Left forelimb (tissue), 1 donor: ENCODE measurements at places on chromosomes 1 and 21.

GRCh38 chr1:30705698-30706097 lies 17.7 kb downstream of the MATN1 start:
- no peak for DNase-seq

GRCh38 chr1:223793716-223794115 lies 52.0 kb downstream of the TP53BP2 start:
- DNase-seq, result no peak

DNA sequence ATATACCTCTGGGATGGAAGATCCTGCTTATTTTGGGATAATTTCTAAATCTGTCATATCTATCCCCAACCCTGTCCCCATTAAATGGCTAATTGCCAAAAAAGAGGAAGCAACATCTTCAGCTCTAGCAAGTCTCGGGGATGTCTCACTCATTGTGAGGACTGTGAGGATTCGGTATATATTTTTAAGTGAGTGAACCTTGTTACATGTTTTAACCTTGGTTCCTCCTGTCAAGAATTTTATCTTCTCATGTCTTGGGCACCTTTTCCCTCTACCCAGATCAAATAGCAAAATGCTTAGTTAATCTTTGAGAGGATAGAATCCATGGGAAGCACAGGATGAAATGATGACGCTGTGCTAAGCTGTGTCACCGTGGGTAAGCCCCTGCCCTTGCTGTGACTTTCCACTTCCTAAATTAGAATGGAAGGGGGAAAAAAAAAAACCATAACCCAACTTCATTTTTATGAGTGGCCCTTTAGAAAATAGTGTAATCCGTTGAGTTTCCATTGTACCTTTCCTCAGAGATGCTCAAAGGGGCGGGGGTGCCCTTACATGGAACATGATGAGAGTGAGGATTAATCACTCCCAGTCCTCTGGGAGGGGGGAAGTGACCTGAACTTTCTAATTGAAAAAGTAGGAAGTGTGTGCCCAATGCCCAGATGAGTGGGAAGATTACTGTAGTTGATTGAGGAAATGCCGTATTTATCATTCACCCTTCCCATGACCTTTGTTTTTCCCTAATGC lies 7.6 kb downstream of the ATP1A1 start:
- DNase-seq, result no peak

DNA sequence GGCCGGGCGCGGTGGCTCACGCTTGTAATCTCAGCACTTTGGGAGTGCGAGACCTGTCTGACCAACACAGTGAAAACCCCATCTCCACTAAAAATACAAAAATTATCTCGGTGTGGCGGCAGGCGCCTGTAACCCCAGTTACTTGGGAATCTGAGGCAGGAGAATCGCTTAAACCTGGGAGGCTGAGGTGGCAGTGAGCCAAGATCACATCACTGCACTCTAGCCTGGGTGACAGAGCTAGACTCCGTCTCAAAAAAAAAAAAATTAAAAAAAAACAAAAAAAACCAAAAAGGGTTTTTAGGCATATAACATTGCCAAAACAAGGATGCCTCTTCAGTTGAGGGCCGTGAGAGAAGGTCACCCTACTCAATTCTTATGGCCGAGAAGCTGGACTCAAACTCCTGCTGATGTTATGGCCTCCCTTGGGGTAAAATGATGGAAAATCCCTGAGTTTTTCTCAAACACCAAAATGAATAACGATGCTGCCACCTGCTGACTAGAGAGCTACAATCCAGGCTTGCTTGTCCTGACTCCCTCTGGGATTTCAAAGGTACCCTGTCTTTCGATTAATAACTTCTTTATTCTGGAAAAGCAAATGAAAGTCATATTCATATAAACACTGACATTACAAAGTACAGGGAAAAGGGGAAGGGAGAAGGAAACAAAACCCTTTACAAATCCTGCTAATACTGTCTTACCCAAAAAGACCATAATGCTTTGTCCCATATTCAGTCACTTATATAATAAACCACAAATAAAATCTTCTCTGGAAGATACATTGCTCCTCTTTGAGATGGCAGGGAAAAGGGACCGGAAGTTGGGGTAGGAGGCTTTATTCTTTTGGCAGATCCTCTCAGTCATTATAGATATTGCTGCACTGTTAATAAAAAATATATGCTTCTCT lies 10.7 kb downstream of the RAB42 start:
- DNase-seq, result no peak

GRCh38 chr21:23218667-23219066 lies 2220.5 kb downstream of the NCAM2 start:
- DNase-seq, result no peak

DNA sequence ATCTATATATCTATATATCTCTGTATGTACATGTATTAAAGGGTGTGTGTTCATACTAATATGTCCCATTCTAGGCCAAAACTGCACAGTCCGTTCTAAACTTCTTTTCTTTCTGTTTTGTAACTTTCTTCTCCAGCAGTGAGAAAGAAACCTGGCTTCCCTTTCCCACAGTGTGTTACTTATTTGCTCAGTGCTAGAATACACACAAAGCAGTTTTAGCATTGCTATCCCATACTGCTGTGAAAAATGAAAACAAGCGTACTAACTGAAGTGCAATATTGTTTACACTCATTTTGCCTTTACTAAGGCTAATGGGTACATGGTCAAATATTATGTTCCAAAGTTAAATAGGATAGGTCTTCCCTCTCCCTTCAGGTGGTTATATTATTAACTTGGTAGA lies 163.9 kb downstream of the LEPR start:
- DNase-seq, result no peak

- no peak for DNase-seq
These were observed 580 bp upstream of the ATP5PO start for GRCh38 chr21:33916200-33916567.

DNA sequence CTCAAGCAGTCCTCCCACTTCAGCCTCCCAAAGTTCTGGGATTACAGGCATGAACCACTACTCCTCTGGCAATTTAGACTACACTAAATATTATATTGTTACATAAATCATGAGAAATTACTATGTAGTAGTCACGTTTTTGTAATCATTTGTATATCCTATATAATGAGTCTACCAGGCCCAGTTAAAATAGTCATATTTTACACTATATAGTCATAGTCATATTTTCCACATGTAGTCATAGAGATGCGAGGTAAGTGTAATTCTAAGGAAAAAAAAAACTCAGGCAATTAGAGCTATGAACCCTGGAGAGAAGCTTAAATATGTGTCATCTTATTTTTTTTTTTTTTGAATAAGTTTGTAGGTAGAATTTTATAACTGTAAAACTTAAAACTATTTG lies 90.0 kb downstream of the FNBP1L start:
- no peak for DNase-seq

GRCh38 chr1:25432749-25433388 lies 2.2 kb downstream of the MACO1 start:
- no peak for DNase-seq

DNA sequence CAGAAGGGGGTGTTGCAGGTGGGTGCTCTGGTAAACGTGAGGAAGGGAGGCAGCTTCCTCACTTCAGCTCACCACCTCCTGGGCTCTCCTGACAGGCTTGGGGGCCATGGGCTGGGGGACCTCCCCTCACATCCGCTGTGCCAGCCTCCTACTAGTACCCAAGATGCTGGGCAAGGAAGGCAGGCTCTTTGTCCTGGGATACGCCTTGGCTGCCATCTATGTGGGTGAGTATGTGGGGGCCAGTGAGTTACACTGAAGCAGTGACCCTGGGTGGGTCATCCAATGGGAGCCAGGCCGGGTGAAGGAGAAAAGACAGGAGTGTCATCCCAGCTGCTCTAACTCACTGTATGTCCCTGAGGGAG lies 5.7 kb downstream of the DCST1 start:
- DNase-seq, result no peak

DNA sequence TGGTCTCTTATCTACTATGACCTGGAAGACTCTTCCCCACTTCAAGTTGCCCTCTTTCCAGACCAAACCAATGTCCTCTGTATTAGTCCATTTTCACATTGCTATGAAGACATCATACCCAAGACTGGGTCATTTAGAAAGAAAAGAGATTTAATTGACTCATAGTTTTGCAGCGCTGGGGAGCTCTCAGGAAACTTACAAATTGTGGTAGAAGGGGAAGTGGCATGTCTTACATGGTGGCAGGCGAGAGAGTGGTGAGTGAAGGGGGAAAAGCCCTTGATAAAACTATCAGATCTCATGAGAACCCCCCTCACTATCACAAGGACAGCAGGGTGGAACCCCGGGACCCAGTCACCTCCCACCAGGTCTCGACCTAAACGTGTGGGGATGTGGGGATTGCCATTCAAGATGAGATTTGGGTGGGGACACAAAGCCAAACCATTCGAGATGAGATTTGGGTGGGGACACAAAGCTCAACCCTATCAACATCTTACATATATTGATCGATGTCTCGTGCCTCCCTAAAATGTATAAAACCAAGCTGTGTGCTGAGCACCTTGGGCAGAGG lies 14.2 kb upstream of the AGPAT3 start:
- no peak for DNase-seq

GRCh38 chr1:57195436-57195941 lies 228.4 kb downstream of the DAB1 start:
- no peak for DNase-seq

- no peak for DNase-seq
These were observed 11.3 kb downstream of the EFHD2 start for GRCh38 chr1:15420853-15421465.

GRCh38 chr1:217642455-217642854 lies 11.3 kb downstream of the SPATA17 start:
- no peak for DNase-seq

DNA sequence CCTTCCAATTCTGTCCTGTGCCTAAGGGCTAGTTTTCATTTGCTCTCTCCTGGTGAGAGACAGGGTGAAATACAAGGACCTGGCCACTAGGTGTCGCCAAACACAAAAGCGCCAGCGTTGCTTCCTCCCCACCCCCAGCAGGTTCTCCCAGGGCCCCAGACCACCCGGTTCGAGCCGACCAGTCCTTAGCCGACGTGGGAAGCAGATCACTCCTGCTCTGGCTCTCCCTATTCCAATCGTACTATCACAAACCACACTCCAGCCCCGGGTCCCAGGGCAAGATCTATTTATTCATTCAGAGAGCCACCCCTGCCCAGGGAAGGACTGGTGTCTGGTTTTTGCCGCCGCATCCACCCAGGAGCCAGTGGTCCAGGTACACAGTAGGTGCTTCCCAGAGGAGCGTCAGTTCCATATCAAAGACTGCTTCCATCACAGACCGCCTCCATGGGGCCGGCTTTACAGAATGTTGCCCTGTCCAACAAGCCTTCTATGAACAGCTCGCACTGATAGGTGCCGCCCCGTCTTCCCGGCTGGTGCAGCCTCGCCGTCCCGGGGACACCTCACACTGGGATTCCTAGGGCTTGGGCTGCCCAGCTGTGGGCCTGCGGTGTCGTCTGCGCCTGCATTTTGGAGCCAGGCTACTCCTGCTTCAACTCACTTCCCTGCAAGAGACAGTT lies 35.0 kb downstream of the CTNNBIP1 start:
- DNase-seq, result peak; percentile 77

GRCh38 chr1:203776636-203777035 lies 11.7 kb downstream of the LAX1 start:
- DNase-seq, result no peak

DNA sequence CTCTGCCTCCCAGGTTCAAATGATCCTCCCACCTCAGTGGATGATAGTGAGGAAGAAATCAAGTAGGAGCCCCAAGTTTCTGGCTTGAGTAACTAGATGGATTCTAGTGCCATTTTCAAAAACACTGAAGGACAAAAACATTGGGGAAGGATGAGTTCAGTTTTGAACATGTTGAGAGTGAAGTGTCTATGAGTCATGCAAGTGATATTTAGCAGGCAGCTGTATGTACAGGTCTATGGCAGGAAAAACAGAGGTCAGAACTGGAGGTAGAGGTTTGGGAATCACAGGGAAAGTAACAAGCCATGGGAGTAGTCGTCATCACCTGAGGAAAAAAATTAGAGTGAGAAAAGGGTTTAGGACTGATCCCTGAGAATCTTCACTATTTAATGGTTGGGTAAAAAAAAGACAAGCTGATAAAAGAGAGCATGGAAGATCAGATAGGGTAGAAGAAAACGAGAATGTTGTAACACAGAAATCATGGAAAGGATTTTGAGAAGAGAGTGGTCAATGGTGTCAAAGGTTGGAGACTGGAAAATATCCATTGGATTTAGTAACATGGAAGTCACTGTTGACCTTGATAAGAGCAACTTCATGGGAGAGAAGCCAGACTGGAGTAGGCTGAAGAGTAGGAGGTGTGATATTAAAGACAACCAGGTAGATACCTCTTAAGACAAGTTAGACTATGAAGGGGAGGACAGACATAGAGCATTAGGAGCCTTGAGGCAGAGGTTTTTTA lies 53.1 kb downstream of the DIPK1A start:
- no peak for DNase-seq

DNA sequence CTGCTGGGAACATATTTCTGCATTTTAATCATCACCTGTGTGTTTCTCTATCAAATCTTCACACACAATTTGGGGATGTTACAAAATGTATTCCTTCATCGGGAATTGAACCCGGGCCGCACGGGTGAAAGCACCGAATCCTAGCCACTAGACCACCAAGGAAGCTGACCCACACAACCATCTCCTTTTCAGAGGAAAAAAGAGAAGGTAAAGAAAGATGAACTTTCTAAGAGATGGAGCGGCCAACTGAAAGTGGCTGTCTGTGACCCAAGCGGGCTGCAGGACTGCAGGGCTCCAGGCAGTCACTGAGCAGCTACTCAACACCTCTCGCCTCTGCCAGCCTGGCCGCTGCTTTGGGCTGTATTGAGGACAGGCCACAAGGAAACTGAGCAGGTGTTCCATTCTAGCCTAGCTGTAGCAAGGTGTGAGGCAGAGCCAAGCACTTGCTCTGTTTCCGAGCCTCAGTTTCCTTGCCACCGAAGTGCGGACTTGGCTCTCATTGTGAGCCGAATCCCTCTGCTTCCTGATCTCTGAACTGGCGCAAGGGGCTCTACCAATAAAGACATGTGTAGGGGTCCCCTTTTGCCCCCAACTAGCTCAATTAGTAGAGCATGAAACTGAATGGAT lies 156.9 kb upstream of the NBPF11 start:
- no peak for DNase-seq

- DNase-seq, result no peak
These were observed 45.3 kb downstream of the TLR5 start for GRCh38 chr1:223097713-223098112.

- DNase-seq, result no peak
These were observed 1.5 kb downstream of the FPGT start for GRCh38 chr1:74199504-74199903.

DNA sequence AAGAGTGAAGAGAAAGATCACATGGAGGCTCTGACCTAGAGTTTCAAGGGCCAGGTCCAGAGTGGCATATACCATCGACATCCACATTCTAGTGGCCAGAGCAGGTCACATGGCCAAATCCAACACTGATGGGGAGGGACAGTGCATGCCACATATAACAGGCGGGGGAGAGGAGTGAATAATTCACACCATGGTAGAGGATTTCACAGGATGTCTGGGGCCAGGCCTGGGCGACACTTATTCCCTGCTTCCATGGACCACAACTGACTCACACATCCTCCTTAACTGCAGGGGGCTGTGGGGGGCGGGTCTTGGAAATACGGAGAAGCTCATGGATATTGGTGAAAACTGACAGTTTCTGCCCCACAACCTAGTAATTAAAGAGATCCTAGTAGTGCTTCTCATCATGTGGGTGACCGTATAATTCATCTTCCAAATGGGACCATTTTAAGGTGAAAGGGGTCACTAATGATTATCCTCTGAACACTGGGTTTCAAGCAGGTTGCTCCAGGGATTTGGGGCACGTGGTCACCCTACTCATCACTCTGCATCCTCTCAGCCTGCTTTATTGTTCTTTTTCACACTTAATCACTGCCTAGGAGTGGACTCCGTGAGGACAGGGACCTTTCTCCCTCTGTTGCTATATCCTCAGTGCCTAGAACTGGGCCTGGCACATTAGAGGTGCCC lies 44.0 kb downstream of the IGSF21 start:
- no peak for DNase-seq
